ENCODE measurements at places on chromosomes 3 and 15.

DNA sequence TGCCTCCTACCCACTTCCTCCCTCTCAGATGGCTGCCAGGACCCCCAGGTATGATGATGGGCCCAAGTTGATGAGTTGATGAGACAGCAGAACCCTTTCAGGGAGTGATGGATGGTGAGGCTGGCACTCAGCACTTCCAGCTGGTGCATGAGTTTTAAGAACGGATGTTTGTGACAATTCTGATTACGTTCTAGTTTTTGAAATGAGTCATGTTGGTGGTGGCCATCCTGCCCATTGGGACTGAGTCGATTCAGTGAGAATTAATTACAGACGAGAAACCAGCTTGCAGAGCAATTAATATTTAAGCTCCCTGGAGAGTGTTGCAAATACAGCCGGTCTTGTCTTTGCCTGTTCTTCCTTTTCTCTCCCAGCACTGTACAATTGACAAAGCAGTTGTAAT, 56.9 kb upstream of the NR2C2 start:
- no peak for DNase-seq

DNA sequence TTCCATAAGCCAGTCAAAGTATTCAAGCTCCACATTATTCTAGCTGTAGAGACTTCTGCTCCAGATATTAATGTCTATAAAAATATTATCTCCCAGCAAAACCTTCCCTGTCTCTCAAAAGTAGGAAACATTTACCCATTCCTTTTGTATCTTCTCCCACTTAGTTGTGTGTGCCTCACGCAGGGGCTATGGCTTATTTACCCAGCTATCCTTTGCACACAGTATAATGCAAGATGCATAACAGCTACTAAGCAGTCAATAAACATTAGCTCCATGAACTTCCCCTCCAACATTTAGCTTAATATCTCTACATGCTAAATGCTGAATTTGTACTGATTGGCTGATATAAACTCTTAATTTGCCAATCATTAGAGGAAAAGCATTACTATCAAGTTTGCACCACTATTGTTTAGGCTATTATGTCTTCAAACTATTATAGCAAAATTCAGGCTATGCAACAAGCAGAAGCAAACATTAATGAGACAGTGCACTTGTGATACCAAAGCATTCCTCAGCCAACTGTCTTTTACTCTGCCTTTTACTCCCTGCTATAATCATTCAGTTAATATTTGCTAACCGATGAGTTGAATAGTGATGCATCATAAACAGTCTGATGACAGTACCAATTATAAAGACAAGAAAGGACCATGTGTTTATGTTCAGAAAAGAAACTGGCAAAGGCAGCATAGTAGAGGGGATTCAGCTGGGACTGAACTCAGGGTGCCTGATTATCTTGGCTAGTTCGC, 81.2 kb downstream of the PLCH1 start:
- DNase-seq: no peak

- DNase-seq: no peak
These were observed 158.0 kb downstream of the CDIN1 start for GRCh38 chr15:36737430-36737891.

DNA sequence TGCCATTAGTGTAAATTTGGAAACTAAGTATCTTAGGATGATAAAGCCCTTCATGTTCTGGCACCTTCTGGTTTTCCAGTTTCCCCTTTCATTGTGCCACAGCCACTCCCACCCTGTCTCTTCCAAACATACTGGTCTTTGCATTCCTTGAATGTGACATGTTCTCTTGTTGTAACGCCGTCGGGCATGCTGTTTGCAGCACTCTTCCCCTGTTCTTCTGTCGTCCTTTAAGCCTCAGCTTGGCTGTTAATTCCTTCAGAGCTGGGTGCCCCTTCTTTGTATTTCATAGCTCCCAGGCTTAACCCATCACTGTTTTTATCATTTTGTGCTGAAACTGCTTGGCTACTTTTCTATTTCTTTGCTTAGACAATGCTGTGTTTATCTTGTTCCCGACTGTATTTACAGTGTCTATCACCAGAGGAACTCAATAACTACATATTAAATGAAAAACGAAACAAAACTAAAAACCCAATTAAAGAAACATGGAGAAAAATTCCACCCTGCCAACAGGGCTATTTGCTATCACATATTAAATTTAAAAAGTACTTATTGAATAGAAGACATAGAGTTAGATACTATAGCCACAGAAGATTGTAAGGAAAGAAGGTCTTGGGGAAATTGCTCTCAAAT, 95.4 kb upstream of the KCNAB1 start:
- DNase-seq: no peak
